ENCODE measurements at places on chromosomes 1 and 21.

- DNase-seq, result no peak
These were observed 41.7 kb downstream of the ILDR2 start for GRCh38 chr1:166933633-166934032.

DNA sequence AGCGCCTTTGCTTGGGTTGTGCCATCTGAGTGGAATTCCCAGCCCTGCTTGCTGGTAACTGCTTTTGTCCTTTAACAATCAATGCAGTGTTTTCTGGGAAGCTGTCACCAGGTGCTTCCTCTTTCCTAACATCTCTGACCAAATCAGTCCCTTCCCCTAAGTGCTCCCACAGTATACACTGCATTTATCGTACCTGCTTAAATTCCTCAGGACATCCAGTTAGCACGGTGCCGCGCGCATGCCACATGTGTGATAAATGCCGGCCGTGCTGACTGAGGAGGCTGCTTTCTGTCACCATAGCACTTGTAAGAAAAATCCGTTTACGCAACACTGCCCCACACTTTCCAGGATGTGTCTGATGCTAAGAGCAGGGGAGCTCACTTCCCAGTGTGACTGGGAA, 115.4 kb downstream of the BCAR3 start:
- no peak for DNase-seq

DNA sequence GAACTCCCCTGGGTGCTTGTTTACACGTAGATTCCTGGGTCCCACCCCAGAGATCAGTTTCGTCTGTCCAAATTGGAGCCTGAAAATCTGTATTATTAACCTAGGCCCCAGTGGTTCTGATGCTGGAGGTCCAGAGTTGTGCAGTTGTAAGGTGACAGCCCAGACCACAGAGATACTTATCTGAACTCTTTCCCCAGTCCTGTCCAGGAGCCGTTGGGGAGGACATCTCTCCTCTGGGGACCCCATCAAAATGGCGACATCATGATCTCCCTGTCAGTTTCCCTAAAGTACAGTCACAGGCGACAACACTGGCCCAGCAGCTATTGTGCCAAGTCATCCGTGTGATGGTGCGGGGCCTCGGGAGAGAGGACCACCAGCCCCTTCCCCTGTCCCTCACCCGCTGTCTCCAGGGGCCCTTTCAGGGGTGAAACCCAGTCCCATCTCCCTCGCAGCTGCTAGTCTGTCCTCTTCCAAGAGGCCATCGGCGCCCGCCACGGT, 749 bp upstream of the EFHD2 start:
- DNase-seq, result no peak

GRCh38 chr1:203114202-203114601, 13.3 kb upstream of the ADORA1 start:
- no peak for DNase-seq

- no peak for DNase-seq
These were observed 3.3 kb upstream of the ADAMTS5 start for GRCh38 chr21:26969971-26970725.

GRCh38 chr1:164183854-164184635, 374.9 kb upstream of the PBX1 start:
- DNase-seq, result no peak

DNA sequence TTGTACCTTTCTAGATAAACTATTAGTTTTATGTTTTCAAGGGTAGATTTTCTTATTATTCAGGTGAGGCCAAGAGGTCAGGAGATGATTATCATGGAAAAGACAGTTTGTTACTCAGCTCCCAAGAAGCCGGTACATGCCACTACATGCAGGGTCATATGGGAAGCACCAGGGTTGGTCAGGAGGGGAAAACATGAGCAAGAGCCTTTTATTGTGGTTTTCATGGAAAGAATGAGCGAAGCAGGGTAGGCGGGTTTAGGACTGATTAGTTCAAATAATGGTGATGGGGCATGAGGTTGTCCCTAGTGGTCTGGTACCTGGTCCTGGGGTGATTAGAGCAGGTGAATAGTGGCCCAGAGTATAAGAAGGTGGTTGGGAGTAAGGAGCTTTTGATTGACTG, 189.9 kb downstream of the APP start:
- DNase-seq, result no peak

DNA sequence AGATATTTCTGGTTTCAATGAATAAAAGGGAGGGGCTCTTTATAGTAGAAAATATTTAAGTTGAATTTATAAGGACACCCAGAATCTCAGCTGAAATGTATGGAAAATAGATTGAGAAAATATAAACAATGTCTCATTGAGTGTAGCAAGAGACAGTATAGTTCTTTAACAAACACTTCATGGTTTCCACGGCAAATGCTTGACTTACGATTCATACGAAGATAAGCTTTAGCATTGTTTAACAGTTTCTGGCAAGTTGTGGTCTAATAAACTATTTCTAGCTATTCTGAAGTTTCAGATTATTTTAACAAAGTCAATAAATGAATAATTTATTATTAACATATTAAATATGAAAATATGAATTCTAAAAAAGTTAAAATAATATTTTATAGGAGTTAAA, 1419.4 kb downstream of the KCNT2 start:
- DNase-seq, result no peak

DNA sequence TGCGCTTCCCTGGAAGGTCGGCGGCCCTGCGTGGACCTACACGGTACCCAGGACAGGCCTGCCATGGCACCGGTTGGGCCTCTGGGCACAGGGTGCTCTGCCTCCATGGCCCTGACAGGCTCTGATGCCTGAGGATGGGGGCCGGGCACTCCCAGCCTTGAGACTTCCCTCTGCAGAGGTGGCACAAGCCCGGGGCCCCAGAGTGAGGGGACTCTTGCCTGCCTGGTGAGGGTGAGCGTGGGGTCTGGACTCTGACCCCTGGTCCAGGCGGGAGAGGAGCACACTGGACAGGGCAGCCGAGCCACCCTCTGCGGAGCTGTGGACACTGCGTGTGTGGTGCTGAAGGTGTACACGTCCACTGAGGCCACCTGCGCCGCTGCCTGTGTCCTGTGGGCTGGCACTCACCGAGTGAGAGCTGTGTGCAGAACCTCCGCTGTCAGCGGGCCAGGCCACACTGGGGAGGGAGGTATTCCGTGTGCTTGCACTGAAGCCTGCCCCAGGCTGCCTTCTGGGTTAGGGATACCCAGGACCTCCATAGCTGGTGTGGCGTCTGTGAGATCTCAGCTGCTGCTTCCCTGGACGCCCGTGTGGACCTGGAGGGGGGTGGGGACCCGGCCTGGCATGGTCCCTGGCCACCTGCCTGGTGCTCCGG, 10.4 kb downstream of the SKI start:
- no peak for DNase-seq

- no peak for DNase-seq
These were observed 9.2 kb upstream of the TNFRSF8 start for GRCh38 chr1:12053752-12054548.

DNA sequence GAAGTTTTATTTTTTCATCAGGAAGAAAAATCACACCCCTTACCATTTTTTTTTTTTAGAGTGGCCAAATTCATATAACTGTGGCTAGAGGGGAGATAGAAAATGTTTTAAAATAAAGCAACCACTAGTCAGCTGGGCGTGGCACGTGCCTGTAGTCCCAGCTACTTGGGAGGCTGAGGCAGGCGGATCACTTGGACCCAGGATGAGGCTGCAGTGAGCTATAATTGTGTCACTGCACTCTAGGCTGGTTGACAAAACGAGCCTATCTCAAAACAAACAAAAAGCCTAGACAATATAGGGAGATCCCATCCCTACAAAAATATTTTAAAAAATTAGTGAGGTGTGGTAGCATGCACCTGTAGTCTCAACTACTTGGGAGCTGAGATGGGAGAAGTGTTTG, 14.8 kb upstream of the BECN2 start:
- no peak for DNase-seq

- DNase-seq, result peak; percentile 27
These were observed 487.3 kb downstream of the SIPA1L2 start for GRCh38 chr1:232142403-232143314.

DNA sequence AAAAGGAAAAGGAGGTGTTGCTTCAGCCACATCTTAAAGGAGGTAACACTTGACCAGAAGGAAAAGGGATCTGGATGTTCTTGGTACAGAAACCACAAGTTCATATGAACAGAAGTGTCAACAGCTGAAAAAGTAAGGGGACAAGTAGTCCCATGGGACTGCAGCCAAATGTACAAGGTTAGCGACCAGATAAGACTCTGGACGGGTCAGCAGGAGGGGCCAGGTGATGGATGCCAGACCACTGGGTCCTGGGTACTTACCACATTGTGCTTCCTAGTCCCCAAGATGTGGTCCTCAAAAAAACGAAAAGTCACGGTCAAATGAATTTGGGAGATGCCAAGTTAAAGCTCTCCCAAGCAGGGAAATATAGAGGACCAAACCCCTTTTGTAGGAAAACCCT, 16.6 kb upstream of the BMP8A start:
- no peak for DNase-seq

GRCh38 chr21:45364468-45365185, 40.3 kb upstream of the COL18A1 start:
- DNase-seq, result peak; percentile 55

DNA sequence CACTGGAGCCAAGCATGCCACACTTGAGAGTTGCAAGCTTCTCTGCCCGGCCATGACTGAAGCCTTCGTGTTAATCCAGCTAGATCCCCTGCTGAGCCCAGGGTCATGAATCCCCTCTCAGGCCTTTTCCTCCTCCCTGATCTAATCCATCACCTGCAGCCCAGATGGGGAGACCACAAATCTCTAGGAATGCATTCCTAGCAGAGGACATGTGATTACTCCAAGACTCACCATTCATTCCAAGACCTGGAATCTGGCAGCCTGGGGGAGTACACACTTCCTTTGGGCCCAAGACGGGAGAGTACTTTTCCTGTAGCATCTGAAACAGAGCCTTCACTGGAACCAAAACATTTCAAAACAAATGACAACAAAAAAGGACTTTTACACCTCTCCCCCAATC, 269.3 kb upstream of the NFIA start:
- DNase-seq, result no peak

- no peak for DNase-seq
These were observed 43.8 kb downstream of the FGGY start for GRCh38 chr1:59340411-59341307.

DNA sequence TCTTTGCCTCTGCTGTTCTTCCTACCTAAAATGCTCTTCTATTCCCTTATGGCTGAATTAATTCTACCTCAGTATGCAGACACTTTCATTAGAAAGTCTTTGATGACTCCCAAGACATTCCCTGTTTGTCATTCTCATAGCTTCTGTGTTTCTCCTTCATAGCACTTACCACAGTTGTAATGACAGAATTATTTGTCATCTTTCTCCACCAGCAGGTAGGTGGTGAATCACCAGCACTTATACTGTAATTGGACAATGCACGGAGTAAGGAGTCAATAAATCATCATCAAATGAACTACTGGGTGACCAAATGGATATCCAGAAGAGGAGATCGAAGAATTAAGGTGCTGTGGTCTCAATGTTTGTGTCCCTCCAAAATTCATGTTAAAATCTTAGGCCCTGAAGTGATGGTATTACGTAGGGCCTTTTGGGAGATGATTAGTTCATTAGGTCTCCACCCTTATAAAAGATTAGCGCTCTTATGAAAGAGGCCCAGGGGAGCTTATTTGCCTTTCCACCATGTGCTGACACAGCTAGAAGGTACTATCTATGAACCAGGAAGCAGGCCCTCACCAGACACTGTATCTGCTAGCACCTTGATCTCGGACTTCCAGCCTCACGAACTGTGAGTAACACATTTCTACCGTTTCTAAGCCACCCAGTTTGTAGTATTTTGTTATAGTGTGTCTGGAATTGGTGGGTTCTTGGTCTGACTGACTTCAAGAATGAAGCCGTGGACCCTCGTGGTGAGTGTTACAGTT, 2.4 kb upstream of the CCT8 start:
- no peak for DNase-seq

DNA sequence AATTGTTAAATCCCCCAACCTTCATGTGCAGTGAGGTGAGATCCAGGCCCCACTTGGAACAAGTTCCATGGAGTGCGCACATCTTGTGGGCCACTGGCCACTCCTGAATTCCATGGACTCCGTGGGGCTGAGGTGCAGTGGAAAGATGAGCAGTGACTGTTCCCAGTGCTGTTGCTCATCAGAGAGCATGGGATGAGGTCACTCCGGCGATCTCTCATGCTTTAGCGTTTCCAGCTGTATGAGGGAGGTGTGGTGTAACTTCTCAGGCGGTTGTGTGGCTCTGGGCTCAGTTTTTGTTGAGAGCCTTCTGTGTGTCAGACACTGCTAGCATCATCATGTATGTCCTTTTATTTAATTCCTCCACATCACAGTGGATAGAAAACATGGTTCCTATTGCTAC, 96.2 kb downstream of the GALNT2 start:
- no peak for DNase-seq

DNA sequence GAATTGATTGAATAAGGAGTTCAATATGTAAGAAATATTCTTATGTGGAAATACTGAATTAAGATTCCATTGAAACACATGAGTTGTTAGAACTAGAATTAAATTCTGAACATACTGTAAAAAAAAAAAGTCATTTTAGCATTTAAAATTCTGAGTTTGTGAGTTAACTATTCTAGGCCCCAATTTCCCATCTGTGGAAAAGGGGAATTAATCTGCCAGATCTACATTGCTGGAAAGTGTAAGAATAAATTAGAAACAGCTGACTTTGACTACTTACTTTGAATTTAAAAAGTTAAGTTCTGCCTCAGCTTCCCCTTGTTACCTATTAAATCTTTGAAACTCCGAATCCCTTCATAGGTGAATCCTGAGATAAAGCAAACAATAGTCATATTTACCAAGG, 103.0 kb downstream of the SNX7 start:
- DNase-seq, result no peak

GRCh38 chr1:10694274-10694632, 102.2 kb downstream of the CASZ1 start:
- no peak for DNase-seq

DNA sequence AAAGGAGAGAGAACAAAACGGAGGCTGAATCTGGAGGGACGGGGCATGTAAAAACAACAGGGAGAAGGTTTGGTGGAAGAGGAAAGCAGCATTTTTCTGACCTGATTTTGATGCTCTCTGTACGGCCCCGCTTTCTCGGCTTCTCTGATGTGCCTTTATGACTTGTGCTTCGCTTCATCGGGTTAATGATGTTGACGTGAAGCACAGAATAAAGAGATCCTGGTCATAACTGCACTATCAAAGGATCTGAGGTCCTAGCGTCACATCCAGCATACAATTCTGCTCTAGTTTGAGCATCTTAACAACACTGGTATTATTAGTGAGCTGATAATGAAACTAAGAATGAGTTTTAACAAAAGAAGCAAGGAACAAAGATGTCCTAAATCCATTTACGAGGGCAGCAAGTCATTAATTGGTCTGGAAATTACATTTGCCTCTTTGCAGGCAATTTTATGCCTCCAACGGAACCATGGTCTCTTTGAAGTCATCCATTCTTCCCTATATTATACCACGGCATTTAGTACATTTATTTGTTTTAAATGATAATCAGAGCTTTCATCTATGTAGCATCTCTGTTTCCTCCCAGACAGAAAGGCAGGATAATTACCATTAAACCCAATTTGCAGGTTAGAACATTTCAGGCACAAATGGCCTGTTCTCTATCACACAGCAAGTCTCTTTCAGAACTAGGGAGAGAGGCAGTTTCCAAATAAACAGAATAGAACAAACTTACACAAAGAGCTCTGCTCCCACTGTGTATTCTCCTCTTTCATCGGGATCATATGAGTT, 45.3 kb upstream of the B3GALNT2 start:
- no peak for DNase-seq

GRCh38 chr1:89620664-89621063, 12.3 kb upstream of the LRRC8C start:
- DNase-seq, result no peak

- peak; percentile 55 for DNase-seq
These were observed 367.3 kb downstream of the SMYD3 start for GRCh38 chr1:246139745-246140182.

- no peak for DNase-seq
These were observed 141.8 kb upstream of the ADAMTS5 start for GRCh38 chr21:27108701-27109100.

Data from AG04450 (cell line).